Activated CD8-positive, alpha-beta memory T cell treated with anti-CD3 and anti-CD28 coated beads for 1 hour (primary cell): ENCODE measurements at places on chromosomes 3 and 15.

DNA sequence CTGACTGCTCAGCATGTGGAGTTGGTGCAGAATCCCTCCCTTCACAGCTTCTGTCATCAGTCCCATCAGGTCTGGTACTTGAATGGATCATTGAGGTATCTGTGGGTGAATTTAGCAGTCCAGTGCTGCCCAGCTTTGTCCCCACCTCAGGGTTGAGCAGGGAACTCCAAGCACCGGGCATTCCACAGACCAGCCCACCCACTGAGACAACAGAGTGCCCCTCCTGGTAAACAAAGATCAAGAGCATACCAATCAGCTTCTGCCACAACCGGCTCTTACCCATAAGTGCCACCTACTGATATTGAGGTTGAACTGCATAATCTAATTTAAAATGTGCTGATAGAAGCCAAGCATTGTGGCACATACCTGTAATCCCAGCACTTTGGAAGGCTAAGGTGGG is 57.1 kb upstream of the FXR1 start:
- DNase-seq, result no peak

GRCh38 chr15:95174301-95175259 is 943.2 kb downstream of the MCTP2 start:
- no peak for DNase-seq

DNA sequence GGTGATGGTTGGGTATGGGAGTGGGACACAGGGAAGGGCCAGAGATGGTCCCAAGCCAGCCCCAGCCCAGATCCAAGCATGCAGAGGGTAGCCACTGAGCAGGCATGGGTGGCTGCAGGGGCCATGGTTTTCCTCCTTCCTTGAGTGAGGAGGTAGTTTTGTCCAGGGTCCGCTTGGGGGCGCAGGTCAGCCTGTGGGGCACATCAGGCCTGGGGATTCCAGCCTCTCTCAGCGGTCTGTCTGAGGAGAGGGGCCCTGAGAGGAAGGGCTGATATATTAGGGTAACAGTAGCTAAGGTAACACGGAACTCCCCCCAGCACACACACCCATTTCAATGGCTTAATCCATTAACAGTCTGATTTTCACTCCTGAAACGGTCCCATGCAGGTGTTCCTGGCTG is 22.7 kb upstream of the LCTL start:
- no peak for DNase-seq

- no peak for DNase-seq
Measured at GRCh38 chr3:21825684-21826083, 74.7 kb upstream of the ZNF385D start.

GRCh38 chr15:70541511-70541910 is 221.8 kb downstream of the UACA start:
- DNase-seq, result no peak

GRCh38 chr15:25987638-25988037 is 124.5 kb upstream of the ATP10A start:
- DNase-seq, result no peak

DNA sequence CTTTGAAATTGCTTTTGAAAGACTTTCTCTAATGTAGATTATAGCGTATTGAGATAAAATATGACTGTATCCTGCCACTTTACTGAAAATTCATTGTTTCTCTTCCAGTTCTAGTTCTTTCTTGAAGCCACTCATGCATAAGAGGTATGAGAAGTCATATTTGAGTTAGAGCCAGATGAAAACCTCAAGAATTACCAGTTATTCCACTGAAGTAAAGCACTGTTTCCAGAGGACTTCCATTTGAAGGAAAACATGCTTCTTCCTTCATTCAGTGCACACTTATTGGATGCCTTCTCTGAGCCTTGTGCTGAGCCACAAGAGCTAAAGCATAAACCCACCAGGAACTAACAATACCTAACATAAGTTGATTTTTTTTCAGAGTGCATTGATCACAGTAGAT is 513.4 kb downstream of the ZNF385D start:
- DNase-seq, result no peak

- no peak for DNase-seq
Measured at GRCh38 chr15:64742385-64742784, 33.0 kb downstream of the RBPMS2 start.

DNA sequence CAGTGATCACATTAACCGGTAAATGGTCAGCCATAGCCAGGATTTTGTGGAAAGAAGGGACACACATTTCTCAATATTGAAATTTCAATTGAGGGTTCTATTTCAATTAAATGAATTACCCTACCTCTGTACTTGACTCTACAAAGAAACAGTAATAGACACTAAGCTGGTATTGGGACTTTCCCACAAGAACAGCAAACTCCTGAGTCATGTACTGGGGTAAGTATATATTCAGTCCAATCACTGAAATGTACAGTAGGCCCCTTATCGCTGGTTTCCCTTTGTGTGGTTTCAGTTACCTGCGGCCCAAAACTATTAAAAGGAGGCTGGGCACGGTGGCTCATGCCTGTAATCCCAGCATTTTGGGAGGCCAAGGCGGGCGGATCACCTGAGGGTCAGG is 17.6 kb downstream of the ASB14 start:
- no peak for DNase-seq

GRCh38 chr3:183895296-183895695 is 10.6 kb upstream of the PARL start:
- DNase-seq, result no peak

GRCh38 chr3:157275832-157276231 is 115.9 kb upstream of the CCNL1 start:
- DNase-seq, result no peak

- DNase-seq, result no peak
Measured at GRCh38 chr3:143152043-143152442, 32.5 kb downstream of the CHST2 start.

DNA sequence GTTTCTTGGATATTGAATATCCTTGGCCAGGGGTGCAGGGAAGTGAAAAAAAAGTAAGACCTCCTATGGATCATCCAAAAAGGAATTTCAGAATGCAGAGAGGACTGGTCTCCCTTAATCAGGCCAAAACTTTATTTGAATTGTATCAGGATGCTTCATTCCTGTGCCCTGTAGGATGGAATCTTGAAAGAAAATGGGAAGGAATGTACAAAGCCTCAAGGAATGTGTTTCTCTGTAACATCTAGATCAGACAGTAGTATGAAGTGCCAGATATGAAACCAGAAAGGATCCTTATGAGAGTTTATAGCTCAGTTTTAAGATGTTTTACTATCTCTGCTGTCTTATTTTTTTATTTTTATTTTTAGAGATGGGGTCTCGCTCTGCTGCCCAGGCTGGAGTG is 6.5 kb upstream of the GSK3B start:
- no peak for DNase-seq

- no peak for DNase-seq
Measured at GRCh38 chr3:42665050-42665878, 11.8 kb downstream of the ZBTB47 start.

GRCh38 chr3:66037330-66037985 is 1.3 kb downstream of the MAGI1 start:
- no peak for DNase-seq

DNA sequence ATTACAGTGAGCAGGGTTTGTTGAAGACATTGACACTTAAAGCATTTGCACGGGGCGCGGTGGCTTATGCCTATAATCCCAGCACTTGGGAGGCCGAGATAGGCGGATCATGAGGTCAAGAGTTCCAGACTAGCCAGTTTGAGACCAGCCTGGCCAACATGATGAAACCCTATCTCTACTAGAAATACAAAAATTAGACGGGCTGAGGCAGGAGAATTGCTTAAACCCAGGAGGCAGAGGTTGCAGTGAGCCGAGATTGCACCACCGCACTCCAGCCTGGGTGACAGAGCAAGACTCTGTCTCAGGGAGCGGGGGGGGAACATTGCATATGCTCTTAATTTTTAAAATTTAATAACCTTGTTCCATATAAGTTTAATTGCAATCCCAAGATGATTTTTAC is 11.9 kb downstream of the STT3B start:
- DNase-seq, result no peak

DNA sequence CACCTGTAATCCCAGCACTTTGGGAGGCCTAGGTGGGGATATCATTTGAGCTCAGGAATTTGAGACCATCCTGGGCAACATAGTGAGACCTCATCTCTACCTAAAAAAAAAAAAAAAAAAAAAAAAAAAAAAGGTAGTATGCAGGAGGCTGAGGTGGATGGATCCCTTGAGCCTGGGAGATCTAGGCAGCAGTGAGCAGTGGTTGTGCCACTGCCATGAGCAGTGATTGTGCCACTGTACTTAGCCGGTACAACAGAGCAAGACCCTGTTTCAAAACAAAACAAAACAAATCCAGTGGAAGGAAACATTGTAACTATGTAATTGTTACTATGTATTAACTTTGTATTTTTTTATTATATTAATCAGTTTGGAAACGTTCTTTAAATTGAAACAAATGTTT is 5.9 kb downstream of the FEM1B start:
- DNase-seq, result no peak

- no peak for DNase-seq
Measured at GRCh38 chr3:90052425-90052950, 945.1 kb downstream of the EPHA3 start.

DNA sequence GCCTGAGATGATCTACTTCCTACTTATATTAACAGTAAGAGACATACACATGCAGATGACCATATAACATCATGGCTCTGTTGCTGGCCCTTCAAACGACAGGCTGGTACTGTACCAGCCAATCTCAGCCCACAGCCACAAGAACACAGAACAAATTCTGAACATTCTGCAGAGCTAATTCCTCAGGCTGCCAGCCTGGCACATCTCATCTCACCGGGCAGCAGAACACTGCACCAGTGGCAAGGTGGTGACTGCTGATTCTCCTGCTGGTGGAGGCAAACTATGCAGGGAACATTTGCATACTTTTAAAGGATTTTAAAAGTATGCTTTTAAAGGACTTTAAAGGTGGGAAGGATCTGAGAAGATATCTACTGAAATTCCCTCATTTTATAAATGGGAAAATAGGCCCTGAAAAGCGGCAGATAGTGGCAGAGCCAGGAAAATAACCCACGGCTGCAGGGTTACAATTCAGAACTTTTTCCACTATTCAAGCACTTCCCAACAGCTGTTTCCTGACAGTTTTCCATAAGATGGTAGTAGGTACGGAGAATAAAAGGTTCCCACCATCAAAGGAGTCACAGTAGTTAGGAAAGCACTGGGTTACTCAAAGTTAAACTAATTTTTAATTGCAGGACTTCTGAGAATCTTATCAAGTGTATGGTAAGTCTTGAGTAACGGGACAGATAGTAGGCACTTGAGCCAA is 37.3 kb downstream of the SUMF1 start:
- DNase-seq, result no peak

- peak; percentile 73 for DNase-seq
Measured at GRCh38 chr3:18445401-18446148, 20.4 kb upstream of the SATB1 start.

- DNase-seq, result no peak
Measured at GRCh38 chr3:53705774-53706173, 140.4 kb downstream of the CHDH start.

DNA sequence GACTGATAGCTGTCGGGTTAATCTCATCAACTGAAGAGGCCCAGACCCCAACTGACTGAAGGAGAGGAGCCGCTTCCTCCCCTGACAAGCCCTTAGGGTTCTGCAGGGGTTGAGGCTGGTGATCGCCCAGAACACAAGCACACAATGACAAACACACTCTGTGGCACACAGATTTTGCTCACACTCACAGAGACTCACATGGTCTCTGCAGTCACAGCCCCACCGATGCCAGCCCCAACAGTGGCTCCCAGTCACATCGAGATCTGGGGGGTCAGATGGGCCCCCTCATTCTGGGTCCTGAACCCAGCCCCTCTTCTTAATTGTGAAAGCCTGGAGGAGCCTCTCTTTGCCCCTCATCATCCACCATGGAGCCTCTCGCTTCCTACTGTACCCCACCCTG is 16.7 kb downstream of the PTH1R start:
- DNase-seq, result no peak

DNA sequence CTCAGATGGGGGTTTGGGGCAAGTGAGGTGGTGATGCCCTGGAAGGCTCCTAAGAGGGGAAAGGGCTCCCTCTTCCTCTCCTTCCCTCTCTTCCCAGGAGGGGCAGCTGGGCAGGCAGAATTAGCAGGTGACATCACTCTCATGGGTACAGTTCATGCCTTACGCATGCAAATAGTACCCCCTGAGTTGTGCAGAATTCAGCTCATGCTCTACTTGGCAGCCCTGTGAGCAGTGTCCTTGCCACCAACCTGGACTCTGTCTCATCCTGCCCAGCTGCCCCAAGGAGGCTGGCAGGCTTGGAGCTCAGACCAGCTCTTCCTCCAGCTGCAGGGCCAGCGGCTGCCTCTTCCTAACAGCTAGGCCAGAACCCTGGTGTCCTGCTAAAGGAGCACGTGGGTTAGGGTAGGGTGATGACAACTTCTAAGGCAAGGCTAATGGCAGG is 3.3 kb downstream of the CHAC1 start:
- no peak for DNase-seq

GRCh38 chr15:63572749-63573464 is 24.3 kb upstream of the FBXL22 start:
- DNase-seq, result no peak

DNA sequence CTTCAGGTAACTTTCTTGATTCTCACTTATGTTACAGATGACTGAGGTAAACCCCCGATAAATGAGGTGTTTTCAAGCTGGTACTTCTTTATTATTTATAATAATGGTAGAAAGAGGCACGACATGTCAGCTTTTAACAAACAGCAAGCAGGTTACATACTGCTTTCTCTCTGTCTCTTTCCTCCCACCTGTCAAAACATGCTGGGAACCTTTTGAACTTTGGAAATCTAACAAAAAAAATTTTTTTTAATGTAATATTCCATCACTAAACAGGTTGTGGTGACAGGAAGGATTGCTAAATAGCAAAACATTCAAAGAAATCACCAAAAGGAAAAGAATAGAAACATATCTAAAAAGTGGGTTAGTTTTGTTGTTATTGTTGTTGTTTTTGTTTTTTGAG is 48.2 kb downstream of the ANO10 start:
- DNase-seq, result no peak
